ENCODE measurements at places on chromosomes 6 and 20. TPM values are rescaled to one million over a fixed set of nuclear protein-coding genes. Genes with fewer than 3 reads are reported as not detected.

- no peak for DNase-seq
These were observed 94.6 kb downstream of the FOXA2 start for GRCh38 chr20:22489626-22490286.

DNA sequence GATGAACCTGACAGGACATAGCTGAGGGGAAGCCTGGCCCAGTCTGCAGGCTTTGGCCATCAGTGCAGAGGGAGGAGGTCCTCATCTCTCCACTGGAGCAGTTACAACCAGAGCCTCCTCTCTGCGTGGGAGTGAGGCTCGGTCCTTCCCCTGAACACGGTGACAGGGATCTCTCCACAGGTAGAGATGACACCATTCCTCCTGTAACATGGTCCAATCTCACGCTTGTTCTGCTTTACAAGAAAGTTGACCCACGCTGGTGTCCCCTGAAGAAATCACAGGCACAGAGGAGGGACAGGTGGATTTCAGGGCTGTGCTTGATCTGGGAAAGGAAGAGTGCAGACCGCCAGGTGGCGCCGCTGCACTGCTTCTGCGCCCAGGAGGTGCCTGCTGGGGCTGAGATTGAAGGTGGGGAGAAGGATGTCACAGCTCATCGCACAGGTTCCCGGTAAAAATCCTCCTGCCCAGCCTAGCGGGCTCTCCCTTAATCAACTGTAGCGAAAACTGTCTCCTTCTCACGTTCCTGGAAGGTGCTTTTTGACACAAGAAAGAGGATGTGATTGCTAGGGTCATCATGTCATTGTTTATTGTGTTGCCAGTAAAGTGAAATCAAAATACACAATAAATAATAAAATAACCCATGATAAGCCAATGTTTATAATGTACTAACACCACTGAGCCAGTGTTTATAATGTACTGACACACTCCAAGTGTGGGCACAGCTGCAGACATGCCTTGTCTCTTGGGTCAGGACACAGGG lies 20.4 kb downstream of the HLA-G start:
- peak; percentile 16 for DNase-seq

DNA sequence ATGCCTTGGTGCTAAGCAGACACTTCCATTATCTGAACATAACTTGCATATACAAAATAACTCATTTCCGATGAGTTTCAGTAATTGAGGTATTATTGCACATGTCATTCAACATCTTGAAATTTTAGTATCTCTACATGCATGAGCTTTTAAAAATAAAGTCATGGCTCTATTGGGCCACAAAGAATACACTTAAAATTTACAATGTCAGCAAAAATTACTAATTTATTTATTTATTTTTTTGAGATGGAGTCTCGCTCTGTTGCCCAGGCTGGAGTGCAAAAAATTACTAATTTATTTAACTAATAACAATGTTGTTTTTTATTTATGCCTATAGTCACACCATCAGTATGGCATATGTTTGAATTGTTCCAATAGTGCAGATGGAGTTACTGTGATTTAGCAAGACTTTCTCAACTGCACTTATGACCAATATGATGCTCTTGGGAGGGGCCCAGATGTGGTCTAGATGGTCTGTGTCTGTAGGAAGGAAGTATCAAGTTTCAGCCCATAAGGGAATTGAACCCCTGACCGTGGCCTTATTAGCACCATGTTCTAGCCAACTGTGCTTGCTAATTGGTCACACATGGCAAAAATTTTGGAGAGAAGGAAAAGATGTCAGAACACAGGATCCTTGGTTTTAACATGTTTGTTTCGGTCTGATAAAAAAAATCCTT lies 370.7 kb upstream of the TSHZ2 start:
- no peak for DNase-seq

- no peak for DNase-seq
These were observed 659 bp downstream of the CEP85L start for GRCh38 chr6:118650582-118651281.

- no peak for DNase-seq
These were observed 18.9 kb upstream of the MAS1 start for GRCh38 chr6:159871906-159872305.

DNA sequence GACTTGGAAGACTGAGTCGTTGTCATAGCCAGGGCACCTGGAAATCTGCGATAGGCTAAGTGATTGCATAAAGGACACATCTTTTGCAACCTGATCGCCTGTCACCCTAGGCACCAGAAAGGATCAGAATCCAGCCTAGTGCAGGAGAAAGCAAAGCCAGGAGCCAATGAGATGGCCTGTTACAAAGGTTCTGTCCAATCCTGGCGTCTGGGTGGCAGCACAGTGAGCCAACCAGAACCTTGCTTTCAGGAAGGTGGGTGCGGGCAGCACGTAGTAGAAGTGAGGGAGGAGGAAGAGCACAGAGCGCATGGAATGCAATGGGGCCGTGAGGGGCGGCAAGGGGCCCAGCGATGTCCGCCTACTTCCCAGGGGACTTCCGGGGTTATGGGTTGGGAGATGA lies 120.4 kb upstream of the GGTLC1 start:
- DNase-seq: no peak

GRCh38 chr20:63121749-63122405 lies 94.1 kb downstream of the YTHDF1 start:
- no peak for DNase-seq

DNA sequence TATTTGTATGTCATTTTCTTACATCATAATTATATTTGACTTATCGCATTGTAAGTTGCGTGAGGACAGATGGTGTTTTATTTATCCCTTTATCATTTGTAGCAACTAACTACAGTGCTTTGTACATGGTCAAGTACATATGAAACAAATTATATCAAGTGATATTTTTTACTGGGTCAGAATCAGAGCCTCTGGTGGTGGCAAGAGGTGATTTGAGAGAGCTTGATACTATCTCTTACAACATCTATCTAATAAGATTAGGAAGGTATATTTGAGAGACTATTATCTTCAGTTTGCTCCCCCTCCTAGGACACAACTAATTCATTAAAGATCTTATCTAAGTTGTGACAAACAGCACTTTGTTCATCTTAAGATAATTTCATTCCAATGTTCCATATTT lies 47.7 kb downstream of the BCKDHB start:
- DNase-seq: no peak

The BCAS1 gene
- total RNA-seq: not detected

The SEMG1 gene
- total RNA-seq: not detected

DNA sequence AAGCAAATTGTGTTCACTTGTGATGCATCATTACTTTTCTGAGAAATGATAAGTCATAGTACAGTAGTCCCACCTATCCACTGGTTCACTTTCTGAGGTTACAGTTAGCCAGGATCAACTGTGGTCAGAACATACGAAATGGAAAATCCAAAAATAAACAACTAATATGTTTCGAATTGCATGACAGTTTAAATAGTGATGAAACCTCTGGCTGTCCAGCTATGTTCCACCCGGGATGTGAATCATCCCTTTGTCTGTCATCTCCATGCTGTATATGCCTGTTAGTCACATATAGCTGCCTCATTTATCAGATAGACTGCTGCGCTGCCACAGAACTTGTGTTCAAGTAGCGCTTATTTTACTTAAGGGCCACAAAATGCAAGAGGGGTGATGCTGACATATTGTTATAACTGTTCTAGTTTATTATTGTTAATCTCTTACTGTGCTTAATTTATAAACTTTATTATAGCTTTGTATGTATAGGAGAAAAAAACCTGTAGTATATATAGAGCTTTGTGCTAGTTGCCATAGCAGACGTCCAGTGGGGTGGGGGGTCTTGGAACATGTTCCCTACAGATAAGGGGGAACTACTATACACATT lies 29.2 kb downstream of the AFDN start:
- no peak for DNase-seq

DNA sequence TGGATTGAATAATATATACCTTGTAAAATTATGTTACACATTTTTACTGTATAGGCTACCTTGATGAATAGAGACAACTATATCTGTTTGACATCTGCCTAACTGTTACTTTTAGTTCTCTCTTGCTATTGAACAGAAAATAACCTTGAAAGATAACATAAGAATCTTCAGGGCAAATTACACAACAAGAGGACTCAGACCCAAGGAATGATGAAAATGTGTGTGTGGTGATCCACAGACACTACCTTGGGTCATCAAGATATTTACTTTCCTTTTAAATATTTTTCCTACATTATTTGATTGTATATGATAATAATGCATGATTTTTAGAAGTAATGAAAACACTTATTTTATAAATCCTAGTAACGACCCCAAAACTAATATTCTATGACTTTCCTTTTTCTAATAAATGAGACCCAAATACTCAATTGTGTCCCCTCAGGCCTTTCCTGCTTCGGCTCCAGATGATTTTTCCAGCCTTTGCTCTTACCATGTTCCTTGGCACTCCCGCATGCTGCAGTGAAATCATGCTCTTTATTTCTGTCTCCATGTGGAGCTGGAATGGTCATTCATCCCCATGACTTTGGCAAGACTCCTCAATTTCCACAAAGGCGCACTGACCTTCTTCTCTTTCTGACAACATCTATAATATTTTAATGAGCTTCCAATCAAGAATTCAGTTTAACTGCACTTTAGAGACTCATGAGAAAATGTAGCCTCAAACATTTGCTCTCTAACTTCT lies 187.6 kb downstream of the EPM2A start:
- DNase-seq: no peak

- DNase-seq: no peak
These were observed 9.8 kb upstream of the DEF6 start for GRCh38 chr6:35287671-35288396.
